ENCODE measurements at places on chromosomes 16 and 17. TPM values are rescaled to one million over a fixed set of nuclear protein-coding genes. Genes with fewer than 3 reads are reported as not detected.

HEATR9 gene
- total RNA-seq, result 1.5 TPM

DNA sequence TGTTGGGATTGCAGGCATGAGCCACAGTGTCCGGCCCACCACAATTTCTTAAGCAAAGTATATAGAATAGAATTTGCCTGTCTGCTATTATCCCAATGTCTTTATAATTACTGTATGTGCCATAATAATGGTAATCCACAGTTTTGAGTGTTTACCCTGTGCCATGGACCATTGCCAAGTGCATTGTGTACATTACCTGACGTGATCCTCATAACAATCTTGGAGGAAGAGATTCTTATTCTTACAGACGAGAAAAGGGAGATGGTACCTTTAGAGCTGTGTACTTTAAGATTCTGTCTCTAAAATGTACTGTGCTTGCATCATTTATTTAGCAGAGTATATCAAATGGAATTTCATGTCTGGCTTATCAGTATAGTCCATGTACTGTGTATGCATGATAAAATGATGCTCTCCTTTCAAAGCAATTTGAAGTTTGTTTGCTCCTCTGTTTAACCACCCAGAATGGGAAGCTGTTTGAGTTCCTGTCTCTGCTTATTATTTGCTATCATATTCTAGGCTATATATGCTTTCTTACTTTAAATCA, 13.8 kb upstream of the CDR2 start:
- no peak for DNase-seq

EVI2A gene
- 80.0 TPM for total RNA-seq

GRCh38 chr16:89936508-89936907, 12.0 kb upstream of the DEF8 start:
- no peak for DNase-seq

GRCh38 chr16:67393788-67394154, 473 bp upstream of the TPPP3 start:
- no peak for DNase-seq

DNA sequence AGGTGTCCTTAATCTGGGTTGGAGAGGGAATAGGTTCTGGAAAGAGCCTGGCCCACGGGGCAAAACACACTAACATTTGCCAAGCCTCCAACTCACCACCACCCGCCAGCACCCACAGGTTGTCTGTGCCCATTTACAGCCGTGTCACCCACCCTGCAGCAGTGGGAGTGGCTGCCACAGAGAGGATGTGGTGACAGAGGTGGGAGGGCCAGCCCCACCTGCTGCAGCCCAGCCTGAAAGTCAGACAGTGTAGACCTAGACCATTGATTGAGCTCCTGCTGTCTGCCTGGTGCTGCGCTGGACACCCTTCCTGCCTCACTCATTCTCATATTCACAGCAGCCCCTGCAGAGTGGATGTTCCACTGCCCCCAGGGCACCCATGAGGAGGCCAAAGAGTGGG, 44.7 kb downstream of the IL21R start:
- DNase-seq, result peak; percentile 86
